Myometrial cell (primary cell): ENCODE measurements at places on chromosomes 1 and 21. TPM values are rescaled to one million over a fixed set of nuclear protein-coding genes. Genes with fewer than 3 reads are reported as not detected.

Gene OR2L5
- total RNA-seq = not detected in 2 replicates

Gene POU3F1
- total RNA-seq = not detected in 2 replicates

Gene YARS1
- total RNA-seq = 183 and 202 TPM in 2 replicates

Gene SEC16B
- 2.5 and 5.2 TPM in 2 replicates for total RNA-seq

Gene CAMTA1
- total RNA-seq = 70.3 and 80.6 TPM in 2 replicates

Gene ERG
- total RNA-seq = not detected in 2 replicates

Gene FMOD
- 1.9 and 3.5 TPM in 2 replicates for total RNA-seq

Gene CYP4A11
- not detected in 2 replicates for total RNA-seq

Gene CELA3A
- total RNA-seq = not detected in 2 replicates

Gene MIXL1
- not detected in 2 replicates for total RNA-seq

Gene GSTM2
- 19.3 and 22.0 TPM in 2 replicates for total RNA-seq

Gene KCNA2
- not detected in 2 replicates for total RNA-seq

Gene MXRA8
- 354 and 384 TPM in 2 replicates for total RNA-seq

Gene KANK4
- not detected in 2 replicates for total RNA-seq

Gene PLA2G4A
- total RNA-seq = 3.9 and 4.0 TPM in 2 replicates

Gene CLDN17
- not detected in 2 replicates for total RNA-seq

Gene CCDC30
- total RNA-seq = 0.29 and 0.71 TPM in 2 replicates

Gene FCN3
- not detected in 2 replicates for total RNA-seq

Gene MCOLN2
- total RNA-seq = 0.53 and 1.7 TPM in 2 replicates

Gene VSIG8
- not detected in 2 replicates for total RNA-seq

Gene STUM
- total RNA-seq = not detected in 2 replicates

Gene MRTO4
- total RNA-seq = 58.1 and 58.8 TPM in 2 replicates

Gene RGSL1
- not detected in 2 replicates for total RNA-seq

Gene OR2L3
- total RNA-seq = not detected in 2 replicates

Gene PGLYRP3
- total RNA-seq = not detected in 2 replicates

Gene AQP10
- total RNA-seq = not detected in 2 replicates

Gene ATAD3C
- total RNA-seq = 0.29 and 3.4 TPM in 2 replicates

Gene EDARADD
- 1.7 and 2.3 TPM in 2 replicates for total RNA-seq
